Stimulated activated CD4-positive, alpha-beta T cell treated with anti-CD3 and anti-CD28 coated beads, Interleukin-12 subunit alpha, Interleukin-12 subunit beta, amount 100 ng/mL, for 24 hours (primary cell): ENCODE measurements at places on chromosomes 1 and 21.

GRCh38 chr21:44925378-44925755 lies 4.7 kb upstream of the ITGB2 start:
- DNase-seq: no peak

DNA sequence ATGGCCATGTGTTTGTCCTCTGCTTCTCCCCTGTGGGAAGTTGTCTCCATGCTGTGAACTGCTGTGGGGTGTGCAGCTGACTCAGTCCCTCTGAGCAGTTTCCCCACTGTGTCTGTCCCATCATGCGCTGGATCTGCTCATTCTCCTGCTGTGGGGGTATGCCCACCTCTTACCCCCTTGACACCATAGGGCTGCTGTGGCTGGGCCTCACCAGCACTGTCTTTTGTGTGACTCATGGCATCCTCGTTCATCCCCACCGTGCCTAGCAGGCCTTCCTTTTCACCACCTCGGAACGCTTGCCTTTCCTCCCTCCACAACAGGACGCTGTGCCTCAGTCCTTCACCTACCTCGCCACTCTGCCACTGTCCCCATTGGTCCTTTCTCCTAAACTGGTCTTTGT lies 27.3 kb downstream of the VANGL2 start:
- no peak for DNase-seq

GRCh38 chr21:33492571-33492970 lies 1.1 kb upstream of the DNAJC28 start:
- no peak for DNase-seq

GRCh38 chr1:220382994-220383393 lies 110.7 kb upstream of the RAB3GAP2 start:
- no peak for DNase-seq

DNA sequence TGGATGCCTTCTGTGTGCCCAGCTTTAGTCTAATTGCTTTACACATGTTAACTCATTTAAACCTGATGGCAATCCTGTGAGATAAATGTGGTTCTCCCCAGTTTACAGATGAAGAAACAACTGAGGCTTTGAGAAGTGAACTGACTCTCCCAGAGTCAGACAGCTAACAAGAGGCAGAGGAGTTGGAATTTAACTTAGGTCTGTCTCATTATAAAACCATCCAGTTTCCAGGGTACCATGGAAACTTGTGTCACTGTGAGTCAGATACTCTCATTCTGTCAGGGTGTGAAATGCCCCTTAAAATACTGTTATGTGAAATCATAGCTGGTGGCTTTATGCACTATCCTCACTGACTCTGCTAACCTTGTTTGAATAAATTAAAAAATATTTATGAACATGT lies 206.6 kb downstream of the PBX1 start:
- no peak for DNase-seq

DNA sequence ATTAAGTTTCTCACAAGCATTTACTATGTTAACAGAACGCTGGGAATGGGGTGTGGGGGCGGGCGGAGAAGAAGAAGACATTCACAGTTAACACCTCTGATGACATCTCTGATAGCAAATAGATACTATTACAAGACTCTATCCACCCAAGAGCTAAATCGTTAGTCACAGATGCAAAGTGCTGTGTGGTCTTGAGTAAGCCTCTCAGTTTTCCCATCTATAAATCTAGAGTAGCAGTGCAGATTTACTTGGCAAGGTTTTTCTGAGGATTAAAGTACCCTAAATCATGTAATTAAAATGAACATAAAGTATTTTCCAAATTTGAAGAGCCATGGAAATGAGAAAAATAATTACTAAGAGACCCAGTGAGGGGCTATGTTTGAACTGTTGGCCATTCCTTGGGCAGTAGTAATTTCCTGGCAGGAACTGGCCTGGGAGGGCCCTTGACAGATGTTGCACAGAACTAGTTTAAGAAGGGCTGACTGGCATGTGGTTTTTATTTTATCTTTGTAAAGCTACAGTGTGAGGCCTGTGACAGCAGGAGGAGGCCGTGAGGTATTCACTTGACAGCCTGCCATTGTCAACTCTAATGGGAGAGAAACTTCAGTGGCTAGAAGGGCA lies 58.7 kb upstream of the APOBEC4 start:
- no peak for DNase-seq

- DNase-seq: no peak
These were observed 864 bp upstream of the CCDC24 start for GRCh38 chr1:43990271-43991199.

DNA sequence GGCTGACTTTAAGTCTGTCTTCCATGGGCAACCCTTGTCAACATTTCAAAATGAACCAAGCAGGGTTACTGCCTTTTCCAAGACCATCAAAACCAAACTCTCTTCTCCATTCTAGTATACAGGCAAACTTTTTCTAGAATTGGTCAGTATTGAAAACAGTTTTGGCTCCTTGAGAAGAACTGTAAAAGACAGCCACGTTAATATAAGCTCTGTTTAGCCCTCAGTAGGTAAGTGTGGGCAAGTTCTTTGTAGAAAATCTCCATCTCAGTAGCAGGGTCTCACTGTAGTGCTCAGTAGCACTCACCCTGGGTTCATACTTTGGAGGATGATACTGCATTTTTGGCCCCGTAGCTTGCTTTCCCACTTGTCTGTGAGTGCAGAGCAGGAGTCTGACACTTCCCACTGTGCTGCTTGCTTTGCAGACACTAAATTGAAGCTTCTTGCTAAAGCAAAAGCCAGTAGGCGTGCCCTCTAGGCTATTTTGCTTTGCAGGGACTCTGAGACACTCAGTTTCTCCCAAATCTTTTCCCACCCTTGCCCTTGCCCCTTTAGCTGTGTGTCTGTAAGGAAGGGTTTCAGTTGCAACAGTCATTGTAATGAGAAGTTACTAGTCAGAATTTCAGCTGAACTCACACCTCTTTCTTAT lies 34.3 kb upstream of the CACYBP start:
- DNase-seq: no peak

DNA sequence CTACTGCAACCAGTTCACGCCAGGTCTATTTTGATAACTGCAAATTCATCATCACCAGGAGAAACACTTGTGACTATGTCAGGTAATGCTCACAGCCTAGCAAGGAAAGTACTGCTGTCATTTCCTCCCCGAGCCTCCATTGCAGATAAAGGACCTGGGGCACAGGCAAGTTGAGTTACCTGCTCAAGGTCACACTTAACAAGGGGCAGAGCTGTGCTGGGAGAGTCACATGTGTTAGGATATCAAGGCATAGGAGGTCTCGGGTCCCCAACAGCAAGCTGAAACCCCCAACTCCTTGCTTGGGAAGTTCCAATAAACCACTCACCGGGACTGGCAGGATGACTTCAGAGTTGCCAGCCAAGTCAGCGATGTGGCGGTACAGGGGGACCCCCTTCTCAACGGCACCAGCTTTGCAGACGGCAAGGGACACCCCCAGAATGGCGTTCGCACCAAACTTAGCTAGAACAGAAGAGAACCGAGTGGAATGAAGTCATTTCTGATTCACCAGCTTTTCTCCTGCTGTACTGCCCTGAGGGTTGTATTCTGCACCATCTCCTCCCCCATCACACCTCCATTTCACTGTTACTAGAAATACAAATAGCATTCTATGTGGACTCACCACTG lies 11.6 kb downstream of the ENO1 start:
- DNase-seq: no peak

- DNase-seq: no peak
These were observed 93.2 kb downstream of the CTH start for GRCh38 chr1:70504176-70504820.

DNA sequence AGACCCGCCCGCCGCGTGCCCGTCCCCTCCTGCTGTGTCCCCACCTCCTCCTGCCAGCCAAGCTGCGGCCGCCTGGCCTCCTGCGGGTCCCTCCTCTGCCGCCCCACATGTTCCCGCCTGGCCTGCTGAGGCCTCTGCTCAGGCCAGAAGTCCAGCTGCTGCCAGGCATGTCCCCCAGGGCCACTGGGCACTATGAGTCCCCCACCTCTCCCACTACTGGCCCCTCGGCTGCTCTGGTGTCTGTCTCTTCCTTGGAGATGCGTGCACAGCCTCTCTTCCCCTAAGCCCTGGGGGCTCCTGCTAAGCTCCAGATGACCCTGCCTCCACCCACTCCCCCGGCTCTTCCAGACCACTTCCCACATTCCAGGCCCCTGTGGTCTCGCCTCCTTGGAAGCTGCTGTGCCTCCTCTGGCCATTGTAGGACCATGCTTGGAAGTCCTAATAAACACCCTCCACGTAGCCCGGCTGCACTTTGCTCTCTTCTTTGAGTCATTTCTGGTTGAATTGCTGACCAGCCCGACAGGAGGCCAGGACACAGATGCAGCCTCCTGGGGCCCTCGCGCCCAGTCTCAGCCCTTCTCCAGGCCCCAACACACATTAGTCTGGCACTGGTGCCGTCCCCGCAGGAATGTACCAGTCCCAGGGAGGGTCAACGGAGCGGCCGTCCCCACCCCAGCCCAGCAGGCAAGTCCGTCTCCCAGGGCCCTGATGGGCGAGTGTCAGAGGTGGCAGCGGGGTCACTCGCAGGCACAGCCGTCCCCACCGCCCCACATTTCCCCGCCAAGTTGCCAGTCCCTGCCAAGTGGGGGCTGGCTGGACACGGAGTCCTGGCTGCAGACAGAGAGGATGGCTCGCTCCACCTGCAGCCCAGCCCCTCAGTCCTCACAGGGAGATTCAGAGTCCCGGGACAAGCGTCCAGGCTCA lies 1.1 kb downstream of the KRTAP10-12 start:
- no peak for DNase-seq

GRCh38 chr1:238485912-238486209 lies 595.1 kb upstream of the ZP4 start:
- DNase-seq: no peak
